Hepatocyte (in vitro differentiated cells): ENCODE measurements at places on chromosomes 12 and 14. TPM values are rescaled to one million over a fixed set of nuclear protein-coding genes. Genes with fewer than 3 reads are reported as not detected.
A peak's percentile ranks its signal among the peaks of the same experiment; 100 is the strongest.

- no peak overlapping the region for H3K27ac ChIP-seq
- H3K4me1 ChIP-seq: peaks cover 4% of the 10 kb centered on the region
- no peak for DNase-seq
- H3K27me3 ChIP-seq: no peaks in the 10 kb centered on the region
- no peak overlapping the region for H3K4me3 ChIP-seq
- H3K36me3 ChIP-seq: no peaks in the 10 kb centered on the region
These were observed 239.7 kb upstream of the PPFIA2 start for GRCh38 chr12:81998761-81999378.

DNA sequence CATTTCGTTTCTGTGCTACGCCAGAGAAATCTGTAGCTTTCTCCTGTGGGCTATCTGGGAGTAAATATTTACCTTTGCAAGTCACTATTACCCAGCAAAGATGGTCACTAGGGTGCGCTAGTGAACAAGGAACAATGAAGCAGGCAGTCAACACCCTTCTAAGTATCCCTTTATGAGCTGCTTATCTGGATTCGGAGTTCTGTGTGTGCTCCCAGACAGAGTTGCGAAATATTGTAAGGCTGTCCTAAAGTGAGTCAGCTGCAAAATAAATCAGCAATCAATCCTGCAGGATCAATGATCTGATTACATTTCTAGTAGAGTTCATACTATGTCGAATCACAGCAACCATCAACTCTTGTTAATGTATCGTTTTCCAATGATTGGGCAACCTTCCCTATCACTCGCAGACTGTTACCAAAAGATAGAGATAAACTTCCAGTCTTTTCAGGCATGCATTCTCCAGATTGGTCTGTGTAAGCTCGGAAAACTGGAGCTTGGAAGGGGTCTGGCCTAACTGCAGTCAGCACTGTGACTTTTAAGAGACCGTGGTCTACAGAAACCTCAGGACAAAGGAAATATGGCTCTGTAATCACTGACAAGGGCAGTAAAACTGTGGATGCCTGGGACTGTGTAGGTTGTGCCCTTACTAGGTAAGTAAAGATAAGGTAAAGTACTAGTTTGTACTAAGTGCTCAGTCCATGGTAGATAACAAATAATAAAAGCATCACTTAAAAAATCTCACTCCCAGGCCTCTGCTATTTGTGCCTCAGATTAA lies 133.5 kb downstream of the KCNK10 start:
- peak; percentile 91 for DNase-seq
- no peak overlapping the region for H3K4me3 ChIP-seq
- peaks cover 17% of the 10 kb centered on the region for H3K4me1 ChIP-seq
- H3K27me3 ChIP-seq: no peaks in the 10 kb centered on the region

DNA sequence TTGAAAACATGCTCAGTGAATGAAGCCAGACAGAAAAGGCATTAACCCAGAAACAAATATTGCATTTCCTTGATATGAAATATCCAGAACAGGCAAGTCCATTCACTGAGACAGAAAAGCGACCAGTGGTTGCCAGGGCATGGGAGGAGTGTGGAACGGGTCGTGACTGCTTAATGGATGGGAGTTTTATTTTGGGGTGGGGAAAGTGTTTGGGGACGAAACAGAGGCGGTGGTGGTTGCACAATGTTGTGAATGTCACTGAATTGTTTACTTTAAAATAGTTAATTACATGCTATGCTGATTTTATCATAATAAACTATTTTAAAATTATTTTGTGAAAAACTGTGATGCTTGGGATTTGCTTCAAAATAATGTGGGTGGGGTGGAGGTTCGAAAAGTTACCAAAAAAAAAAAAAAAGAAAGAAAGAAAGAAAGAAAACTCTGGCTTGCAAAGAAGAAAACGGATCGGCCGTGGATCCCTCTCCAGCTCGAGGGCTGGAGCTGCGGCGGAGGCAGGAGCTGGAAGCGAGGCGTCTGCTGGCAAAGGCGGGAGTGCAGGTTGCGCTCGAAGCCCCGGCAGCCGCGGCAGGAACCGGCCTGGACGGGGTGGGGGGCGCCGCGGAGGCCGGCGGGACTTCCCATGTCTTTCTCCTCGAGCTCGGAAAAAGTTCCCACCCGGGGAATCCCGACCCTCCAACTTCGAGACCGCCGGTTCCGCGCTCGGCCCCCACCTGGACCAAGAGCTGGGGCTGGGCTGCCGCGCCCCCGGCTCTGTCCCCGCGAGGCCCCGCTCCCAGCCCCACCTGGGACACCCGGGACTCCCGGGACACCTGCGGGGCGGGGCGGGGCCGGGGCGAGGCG lies 524 bp upstream of the P2RX2 start:
- peaks cover 47% of the 10 kb centered on the region for H3K27me3 ChIP-seq
- no peak for DNase-seq
- no peak overlapping the region for H3K4me3 ChIP-seq

DNA sequence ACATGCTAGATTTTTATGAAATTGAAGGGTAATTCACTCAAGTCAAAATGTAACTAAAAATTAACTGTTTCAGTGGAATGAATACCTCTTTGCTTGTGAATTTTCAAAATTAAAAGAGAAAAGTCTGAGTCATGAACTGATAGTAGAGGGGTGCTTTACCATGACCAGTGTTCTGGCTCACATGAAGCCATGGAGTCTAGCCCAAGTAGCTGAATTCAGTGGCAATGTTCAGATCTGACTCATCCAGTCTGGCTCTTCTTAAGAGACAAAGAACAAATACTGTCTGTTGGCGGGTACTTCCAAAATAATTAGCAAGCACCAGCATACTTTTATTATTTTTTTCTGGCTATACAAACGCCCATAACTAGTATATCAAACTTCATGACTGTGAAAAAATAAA lies 366.3 kb upstream of the GARIN6 start:
- H3K4me1 ChIP-seq: no peaks in the 10 kb centered on the region
- no peak overlapping the region for H3K4me3 ChIP-seq
- no peak overlapping the region for H3K27ac ChIP-seq
- no peak for DNase-seq
- H3K27me3 ChIP-seq: no peaks in the 10 kb centered on the region

DNA sequence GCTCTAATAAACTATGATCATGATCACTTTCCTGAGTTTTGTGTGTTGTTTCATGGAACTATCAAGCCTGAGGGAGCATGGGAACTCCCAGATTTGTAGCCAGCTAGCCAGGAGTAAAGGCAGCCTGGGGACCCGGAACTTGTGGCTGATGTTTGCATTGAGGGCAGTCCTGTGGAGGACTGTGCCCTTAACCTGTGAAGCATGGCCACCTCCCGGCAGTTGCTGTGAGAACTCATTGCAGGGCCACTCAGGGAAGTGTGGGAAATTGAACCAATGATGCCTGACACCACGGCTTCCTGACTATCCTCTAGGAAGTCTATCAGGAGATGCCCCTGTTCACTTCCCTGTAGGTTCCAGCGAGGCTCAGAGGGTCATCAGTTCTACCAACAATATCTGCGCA lies 250.6 kb downstream of the DAD1 start:
- no peak overlapping the region for H3K4me3 ChIP-seq
- H3K4me1 ChIP-seq: peaks cover 3% of the 10 kb centered on the region
- no peak overlapping the region for H3K27ac ChIP-seq
- DNase-seq: no peak

GRCh38 chr14:85595981-85596380 lies 66.0 kb downstream of the FLRT2 start:
- no peaks in the 10 kb centered on the region for H3K27me3 ChIP-seq
- H3K4me3 ChIP-seq: no peak overlapping the region
- no peak for DNase-seq
- no peak overlapping the region for H3K27ac ChIP-seq

- H3K27ac ChIP-seq: no peak overlapping the region
- peaks cover 13% of the 10 kb centered on the region for H3K4me1 ChIP-seq
- no peaks in the 10 kb centered on the region for H3K27me3 ChIP-seq
- no peaks in the 10 kb centered on the region for H3K36me3 ChIP-seq
- H3K4me3 ChIP-seq: no peak overlapping the region
These were observed 269.1 kb downstream of the NAV3 start for GRCh38 chr12:78099806-78100205.

GRCh38 chr12:102977945-102978706 lies 20.7 kb downstream of the ASCL1 start:
- no peak for DNase-seq
- no peak overlapping the region for H3K4me3 ChIP-seq
- peaks cover 15% of the 10 kb centered on the region for H3K27me3 ChIP-seq
- no peaks in the 10 kb centered on the region for H3K4me1 ChIP-seq

GRCh38 chr12:120720234-120720986 lies 5.2 kb upstream of the ACADS start:
- no peaks in the 10 kb centered on the region for H3K27me3 ChIP-seq
- peak overlapping the region; percentile 85 for H3K27ac ChIP-seq
- no peaks in the 10 kb centered on the region for H3K36me3 ChIP-seq
- peak; percentile 57 for DNase-seq
- H3K4me1 ChIP-seq: peaks cover 26% of the 10 kb centered on the region
- no peak overlapping the region for H3K4me3 ChIP-seq

- H3K36me3 ChIP-seq: no peaks in the 10 kb centered on the region
- H3K4me3 ChIP-seq: no peak overlapping the region
- H3K4me1 ChIP-seq: no peaks in the 10 kb centered on the region
- no peak overlapping the region for H3K27ac ChIP-seq
- no peak for DNase-seq
These were observed 93.6 kb upstream of the PCED1B start for GRCh38 chr12:46985816-46986215.

- no peaks in the 10 kb centered on the region for H3K36me3 ChIP-seq
- H3K4me3 ChIP-seq: no peak overlapping the region
- H3K4me1 ChIP-seq: no peaks in the 10 kb centered on the region
- no peaks in the 10 kb centered on the region for H3K27me3 ChIP-seq
- no peak for DNase-seq
These were observed 300.0 kb upstream of the ALG10B start for GRCh38 chr12:38016602-38017001.

- peaks cover 18% of the 10 kb centered on the region for H3K4me1 ChIP-seq
- peak; percentile 75 for DNase-seq
- no peaks in the 10 kb centered on the region for H3K27me3 ChIP-seq
- H3K36me3 ChIP-seq: no peaks in the 10 kb centered on the region
- no peak overlapping the region for H3K4me3 ChIP-seq
These were observed 20.5 kb upstream of the FAM181A start for GRCh38 chr14:93906341-93907329.

GRCh38 chr12:32116897-32117296 lies 10.2 kb downstream of the BICD1 start:
- no peaks in the 10 kb centered on the region for H3K36me3 ChIP-seq
- no peak overlapping the region for H3K4me3 ChIP-seq
- H3K27ac ChIP-seq: no peak overlapping the region
- no peaks in the 10 kb centered on the region for H3K27me3 ChIP-seq

- H3K4me1 ChIP-seq: peaks cover 2% of the 10 kb centered on the region
- peak; percentile 59 for DNase-seq
- H3K4me3 ChIP-seq: no peak overlapping the region
- no peak overlapping the region for H3K27ac ChIP-seq
- no peaks in the 10 kb centered on the region for H3K36me3 ChIP-seq
These were observed 279.3 kb upstream of the DDHD1 start for GRCh38 chr14:53432378-53432802.

DNA sequence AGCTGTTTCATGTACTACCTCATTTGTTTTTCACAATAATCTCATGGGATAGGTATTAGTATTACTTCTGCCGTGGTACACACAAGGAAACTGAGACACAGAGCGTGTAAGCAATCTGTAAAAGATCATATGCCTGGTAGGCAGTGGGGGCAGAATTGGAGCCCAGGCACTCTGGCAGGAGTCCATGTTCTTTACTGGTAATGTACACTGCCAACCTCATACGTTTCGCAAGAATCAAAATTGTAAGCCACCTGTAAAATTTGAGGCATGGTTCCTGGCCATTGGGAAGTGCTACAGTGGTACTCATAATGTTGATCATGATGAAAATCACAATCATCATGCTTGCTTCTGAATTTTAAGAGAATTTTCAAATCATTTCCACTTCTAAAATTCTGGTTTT lies 40.7 kb downstream of the TMTC1 start:
- no peaks in the 10 kb centered on the region for H3K4me1 ChIP-seq
- no peak overlapping the region for H3K4me3 ChIP-seq
- H3K27ac ChIP-seq: no peak overlapping the region
- no peak for DNase-seq

DNA sequence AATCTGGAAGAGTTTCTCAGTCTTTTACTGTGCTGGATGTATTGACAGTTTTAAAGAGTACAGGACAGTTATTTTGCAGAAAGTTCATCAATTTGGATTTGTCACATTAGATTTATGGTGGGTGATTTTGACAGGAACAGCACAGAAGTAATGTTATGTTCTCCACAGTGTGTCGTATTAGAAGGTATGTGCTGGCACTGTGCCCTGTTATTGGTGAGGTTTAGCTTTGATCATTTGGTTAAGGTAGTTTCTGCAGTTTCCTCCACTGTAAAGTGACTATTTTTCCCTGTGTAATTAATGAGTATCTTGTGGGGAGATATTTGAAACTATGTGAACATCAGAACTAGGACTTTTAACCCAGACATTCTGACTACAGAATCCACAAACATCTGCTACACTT lies 308.5 kb upstream of the TBX3 start:
- no peaks in the 10 kb centered on the region for H3K27me3 ChIP-seq
- no peak for DNase-seq
- H3K4me3 ChIP-seq: no peak overlapping the region
- no peaks in the 10 kb centered on the region for H3K36me3 ChIP-seq
- H3K4me1 ChIP-seq: peaks cover 24% of the 10 kb centered on the region

GRCh38 chr12:3148366-3149000 lies 71.3 kb downstream of the TSPAN9 start:
- H3K36me3 ChIP-seq: no peaks in the 10 kb centered on the region
- H3K4me3 ChIP-seq: no peak overlapping the region
- H3K27me3 ChIP-seq: no peaks in the 10 kb centered on the region

- DNase-seq: no peak
- no peak overlapping the region for H3K4me3 ChIP-seq
- H3K36me3 ChIP-seq: no peaks in the 10 kb centered on the region
- no peaks in the 10 kb centered on the region for H3K27me3 ChIP-seq
These were observed 54.7 kb downstream of the PPM1A start for GRCh38 chr14:60303745-60304144.

DNA sequence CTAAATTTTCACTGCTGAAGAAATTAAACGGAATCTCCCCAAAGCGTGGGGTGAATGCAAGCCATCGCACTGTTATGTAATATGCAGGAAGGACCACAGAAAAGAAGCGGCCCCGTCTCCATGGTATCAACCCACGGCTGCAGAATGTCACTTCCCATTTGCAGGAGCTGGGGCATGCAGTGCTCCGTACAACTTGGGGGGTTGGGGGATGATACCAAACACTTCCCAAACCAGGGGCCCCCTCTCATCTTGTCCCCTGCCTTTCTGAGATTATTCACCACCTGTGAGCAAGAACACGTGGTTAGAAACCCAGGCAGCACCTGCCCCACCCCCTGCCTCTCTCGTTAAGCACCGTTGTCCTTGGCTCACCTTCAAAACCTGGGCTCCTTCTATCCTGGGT lies 505.1 kb upstream of the TMEM132C start:
- no peaks in the 10 kb centered on the region for H3K36me3 ChIP-seq
- no peaks in the 10 kb centered on the region for H3K27me3 ChIP-seq
- no peaks in the 10 kb centered on the region for H3K4me1 ChIP-seq
- H3K27ac ChIP-seq: no peak overlapping the region

The TAS2R43 gene
- total RNA-seq: 2.6 and 2.8 TPM in 2 replicates

The ZFC3H1 gene
- total RNA-seq: 46.4 and 48.6 TPM in 2 replicates

The CEBPE gene
- total RNA-seq: not detected in 2 replicates

The ZNF10 gene
- total RNA-seq: 14.3 and 14.4 TPM in 2 replicates

The CLEC2A gene
- total RNA-seq: 0.28 TPM in 1 of 2 replicates, not detected in the other

The EXOC3L4 gene
- total RNA-seq: 12.4 and 35.3 TPM in 2 replicates

The CNPY2 gene
- total RNA-seq: 155 and 179 TPM in 2 replicates

The KRT6C gene
- 0.07 and 0.32 TPM in 2 replicates for total RNA-seq

The SLC4A8 gene
- 9.4 and 18.0 TPM in 2 replicates for total RNA-seq

The DEPDC4 gene
- 1.3 and 4.8 TPM in 2 replicates for total RNA-seq
